ENCODE measurements at places on chromosomes 11 and 22.

DNA sequence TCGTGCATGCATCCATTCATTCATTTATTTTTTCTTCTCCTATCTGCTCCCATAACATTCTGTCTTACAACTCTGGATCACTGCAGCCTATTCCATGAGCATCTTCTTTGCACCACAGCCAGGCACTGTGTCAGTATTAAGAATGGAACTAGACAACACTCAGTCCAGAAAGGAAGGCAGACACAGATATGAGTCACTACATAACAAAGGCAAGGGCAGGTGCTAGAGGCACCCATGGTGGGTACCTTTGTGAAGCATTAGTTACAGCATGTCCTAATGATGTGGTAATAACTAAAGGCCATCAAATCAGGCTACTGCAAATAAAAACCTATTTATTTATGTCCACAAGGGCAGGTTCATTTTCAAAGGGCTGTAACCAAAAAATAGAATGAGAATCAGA lies 28.1 kb downstream of the TENM4 start:
- DNase-seq, result no peak

GRCh38 chr11:102177974-102178631 lies 67.9 kb downstream of the YAP1 start:
- peak; percentile 93 for DNase-seq

GRCh38 chr11:17720796-17721171 lies 1.4 kb downstream of the MYOD1 start:
- no peak for DNase-seq

DNA sequence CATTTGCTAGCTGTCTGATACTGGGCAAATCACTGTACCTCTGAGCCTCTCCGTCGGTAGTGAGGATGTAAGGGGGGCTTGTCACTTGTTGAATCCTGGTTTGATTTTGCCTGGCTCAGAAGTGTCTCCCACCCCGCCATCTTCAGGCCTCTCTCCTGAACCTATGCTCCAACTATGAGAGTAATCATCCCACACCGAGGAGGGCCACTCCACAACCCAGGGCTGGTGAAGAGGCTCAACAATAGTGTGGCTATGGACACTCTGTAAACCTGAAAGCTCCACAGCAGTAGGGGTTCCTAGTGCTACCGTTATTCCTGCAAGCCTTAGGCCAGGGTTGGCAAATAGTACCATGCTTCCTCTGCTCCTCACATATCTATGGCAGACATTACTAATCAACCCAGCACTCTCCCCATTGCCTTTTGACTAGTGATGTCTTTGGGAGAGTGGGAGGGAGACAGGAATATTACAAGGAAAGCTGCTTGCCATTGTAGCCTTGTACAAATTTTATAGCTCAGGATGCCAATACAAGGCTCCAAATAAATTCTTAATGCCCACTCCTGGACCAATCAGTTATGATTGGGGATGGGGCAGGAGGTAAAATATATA lies 134.0 kb upstream of the TEAD1 start:
- no peak for DNase-seq

GRCh38 chr11:69396051-69396947 lies 85.2 kb upstream of the LINC01488 start:
- no peak for DNase-seq

DNA sequence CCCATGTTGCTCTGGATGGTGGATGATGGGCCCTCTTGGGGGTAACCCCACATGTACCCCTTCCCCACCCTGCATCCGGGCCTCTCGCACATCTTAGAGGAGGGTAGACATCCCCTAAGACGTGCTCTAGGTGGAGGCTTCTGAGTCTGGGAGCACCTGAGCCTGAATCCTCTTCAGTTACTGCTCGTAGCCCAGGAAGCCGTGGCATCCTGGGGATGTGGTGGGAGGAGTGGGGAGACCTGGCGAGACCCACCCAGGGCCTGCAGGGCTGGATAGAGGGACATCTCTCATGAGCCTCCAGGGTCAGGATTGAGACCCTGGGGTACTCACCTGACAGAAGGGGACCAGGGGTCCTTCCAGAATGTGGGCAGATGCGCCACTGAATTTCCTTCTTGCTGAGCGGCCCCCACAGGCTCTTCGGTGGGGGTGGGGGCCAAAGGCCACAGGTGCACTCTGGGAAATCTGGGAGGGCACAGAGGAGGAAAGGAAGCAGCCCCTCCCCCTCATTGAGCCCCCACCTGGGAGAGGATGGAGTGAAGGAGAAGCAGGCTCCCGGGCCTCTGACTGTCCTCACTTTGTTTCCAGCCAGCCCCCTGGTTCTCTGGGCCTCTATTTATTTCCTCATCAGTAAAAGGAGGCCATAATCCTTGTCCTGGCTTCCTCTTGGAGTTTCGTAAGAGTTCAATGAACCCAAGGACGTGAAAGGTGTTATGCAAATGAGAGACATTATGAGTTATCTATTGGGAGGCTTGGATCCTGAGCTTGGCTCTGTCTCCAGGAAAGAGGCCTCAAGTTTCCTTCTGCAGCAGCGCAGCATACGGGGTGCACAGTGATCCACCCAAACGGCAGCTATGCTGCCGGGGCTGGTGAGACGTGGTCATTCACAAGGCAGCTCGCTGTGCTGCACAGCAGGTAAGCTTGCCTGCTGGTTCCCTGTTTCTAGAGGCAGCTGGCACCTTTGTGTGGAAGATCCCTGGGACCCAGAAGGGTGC lies 31.2 kb downstream of the KCNJ4 start:
- DNase-seq, result peak; percentile 22

DNA sequence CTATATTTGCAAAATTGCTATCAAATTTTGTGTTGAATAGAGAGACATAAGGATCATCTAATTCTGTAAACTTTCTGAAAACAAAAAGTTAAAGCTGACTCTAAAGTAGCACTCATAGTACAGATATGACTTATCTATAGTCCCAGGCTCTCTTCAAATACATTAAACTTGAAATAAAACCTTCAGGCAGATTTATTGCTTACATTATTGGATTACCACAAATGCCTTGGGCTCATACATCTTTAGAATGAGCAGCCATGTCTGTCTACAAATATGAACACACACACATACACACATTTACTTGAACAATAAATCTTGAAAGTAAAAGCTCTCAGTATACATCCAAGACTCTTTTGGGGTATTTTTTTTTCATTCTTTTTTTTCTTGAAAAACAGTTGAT lies 207.9 kb downstream of the LUZP2 start:
- no peak for DNase-seq

DNA sequence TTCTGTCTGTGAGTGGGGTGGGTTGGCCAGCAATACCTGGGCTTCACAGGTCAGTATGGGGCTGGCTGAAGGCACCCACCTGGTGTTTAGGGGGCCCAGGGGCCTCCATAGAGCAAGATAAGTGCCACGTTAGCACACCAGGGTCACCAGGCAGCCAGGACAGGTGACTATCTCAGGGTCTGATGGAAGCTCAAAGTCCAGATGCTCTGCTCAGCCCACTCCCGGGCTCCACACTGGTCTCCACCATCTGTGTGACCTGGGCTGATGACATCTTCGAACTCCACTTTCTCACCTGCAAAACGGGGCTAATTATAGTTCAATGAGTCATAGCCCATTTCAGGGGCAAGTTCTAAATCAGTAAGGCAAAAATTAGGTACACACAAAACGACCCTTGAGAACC lies 39.4 kb upstream of the PRDM11 start:
- no peak for DNase-seq

DNA sequence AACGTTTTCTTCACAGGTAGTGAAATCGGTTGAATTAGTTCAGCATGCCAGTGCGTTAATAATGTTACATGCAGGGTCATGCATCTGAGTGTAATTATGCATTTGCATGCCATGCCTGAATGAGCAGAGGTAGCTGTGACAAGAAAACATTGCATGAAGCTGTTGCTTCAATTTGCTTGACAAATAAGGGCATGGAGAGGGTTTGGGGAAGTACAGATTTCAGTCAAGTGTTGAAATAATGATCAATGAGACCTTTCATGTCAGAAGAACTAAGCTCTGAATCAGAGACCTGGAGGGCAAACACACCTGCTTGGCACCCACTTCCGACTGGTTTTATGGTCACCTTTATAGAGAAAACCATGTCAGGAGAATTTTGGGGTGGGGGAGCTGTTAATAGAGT lies 221.4 kb downstream of the DBX1 start:
- no peak for DNase-seq

DNA sequence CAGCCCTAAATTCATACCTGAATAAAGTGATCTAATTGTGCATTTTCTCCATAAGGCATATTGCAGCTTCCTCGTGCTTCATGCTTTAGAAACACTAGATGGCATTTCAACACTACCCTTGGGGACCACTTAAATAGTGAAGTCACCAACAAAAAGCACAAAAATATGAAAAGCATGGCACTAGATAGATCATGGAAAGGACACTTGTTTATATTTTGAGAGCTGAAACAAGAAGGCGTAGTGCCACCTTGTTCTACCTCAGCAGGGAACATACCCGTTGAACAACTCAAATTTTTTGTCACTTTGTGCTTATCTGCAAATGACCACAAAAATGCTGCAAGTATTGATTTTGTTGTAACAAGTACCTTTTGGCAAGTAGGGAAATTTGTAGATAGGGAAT lies 8.6 kb downstream of the TBCEL start:
- DNase-seq, result peak; percentile 49

DNA sequence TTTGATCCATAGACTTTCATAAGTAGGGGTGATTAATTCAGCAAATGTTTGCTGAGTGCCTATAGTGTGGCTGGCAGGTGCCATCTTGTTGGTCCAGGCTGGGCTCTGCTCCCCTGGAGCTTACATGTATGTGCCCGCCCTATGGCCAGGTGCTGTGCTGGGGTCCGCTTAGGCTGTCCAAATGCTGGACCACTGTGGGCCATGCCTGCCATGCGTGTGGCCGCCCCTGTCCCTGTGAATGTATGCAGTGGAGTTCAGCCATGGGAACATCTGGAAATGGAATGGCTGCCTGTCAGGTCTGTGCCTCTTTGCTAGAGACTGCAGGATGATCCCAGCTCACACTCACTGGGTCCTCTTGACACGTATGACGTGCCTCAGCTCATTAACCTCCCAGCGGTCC lies 594.6 kb downstream of the TBC1D22A start:
- no peak for DNase-seq

DNA sequence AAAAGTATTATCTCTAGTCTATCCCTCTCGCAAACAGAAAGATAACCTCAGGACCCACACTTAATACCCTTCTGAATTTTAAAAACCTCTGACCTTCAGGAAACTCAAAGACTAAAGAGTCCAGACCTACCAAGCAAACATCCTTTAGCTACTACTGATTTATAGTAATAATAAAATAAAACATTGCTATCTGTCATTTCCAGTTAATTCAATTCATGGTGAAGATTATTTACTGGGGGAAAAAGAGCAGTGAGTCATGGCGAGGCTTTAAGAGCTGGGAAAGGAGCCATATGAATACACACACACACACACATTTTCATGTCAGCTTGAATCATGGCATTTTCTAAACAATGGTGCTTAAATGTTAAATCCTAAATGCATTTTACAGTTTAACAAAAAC lies 87.1 kb downstream of the FAM76B start:
- DNase-seq, result no peak

DNA sequence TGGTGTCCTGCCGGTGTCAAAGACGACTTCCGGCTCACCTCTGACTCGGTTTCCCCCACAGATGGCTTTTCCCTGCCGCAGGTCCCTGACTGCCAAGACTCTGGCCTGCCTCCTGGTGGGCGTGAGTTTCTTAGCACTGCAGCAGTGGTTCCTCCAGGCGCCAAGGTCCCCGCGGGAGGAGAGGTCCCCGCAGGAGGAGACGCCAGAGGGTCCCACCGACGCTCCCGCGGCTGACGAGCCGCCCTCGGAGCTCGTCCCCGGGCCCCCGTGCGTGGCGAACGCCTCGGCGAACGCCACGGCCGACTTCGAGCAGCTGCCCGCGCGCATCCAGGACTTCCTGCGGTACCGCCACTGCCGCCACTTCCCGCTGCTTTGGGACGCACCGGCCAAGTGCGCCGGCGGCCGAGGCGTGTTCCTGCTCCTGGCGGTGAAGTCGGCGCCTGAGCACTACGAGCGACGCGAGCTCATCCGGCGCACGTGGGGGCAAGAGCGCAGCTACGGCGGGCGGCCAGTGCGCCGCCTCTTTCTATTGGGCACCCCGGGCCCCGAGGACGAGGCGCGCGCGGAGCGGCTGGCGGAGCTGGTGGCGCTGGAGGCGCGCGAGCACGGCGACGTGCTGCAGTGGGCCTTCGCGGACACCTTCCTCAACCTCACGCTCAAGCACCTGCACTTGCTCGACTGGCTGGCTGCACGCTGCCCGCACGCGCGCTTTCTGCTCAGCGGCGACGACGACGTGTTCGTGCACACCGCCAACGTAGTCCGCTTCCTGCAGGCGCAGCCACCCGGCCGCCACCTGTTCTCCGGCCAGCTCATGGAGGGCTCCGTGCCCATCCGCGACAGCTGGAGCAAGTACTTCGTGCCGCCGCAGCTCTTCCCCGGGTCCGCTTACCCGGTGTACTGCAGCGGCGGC lies 5.5 kb downstream of the B3GNT6 start:
- peak; percentile 43 for DNase-seq

- peak; percentile 43 for DNase-seq
Observed at GRCh38 chr11:112162761-112163546, 940 bp downstream of the IL18 start.

DNA sequence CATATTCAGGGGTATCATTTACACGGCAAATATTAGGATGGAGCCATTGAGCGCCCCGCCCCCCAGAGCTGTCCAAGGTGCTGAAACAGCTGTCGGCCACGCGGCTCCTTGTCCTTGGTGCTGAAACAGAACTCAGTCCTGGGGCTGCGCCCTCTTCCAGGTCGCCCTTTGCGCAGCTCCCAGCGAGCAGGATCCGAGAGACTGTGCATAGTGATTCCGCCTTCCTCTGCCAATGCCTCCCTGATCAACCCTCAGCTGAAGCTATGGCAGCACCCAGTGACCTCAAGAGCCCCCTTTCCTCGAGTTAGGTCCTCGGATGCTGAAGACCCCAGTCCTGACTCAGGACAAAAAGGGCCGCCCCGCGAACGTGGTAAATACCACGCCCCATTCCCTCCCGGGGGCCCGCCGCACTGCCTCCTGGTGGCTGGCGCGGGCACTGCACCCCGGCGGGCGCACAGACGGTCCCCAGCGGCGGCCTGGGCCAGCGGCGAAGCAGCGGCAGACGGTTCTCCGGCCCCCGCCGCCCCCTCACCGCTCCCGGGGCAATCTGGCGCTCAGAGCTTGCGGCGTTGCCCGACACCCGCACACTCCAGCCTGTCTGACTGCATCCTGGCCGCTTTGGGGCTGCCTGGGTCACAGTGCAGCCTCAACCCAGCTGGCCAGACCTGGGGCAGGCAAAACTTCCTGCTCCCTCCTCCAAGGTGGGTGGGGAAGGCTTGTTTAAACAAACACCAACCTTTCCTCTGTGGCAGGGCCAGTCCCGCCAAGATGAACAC lies 13.4 kb downstream of the SYT7 start:
- DNase-seq, result peak; percentile 92

- DNase-seq, result no peak
Observed at GRCh38 chr22:46424496-46424895, 89.0 kb downstream of the TRMU start.

Measured in HT-29 (cell line).